Sigmoid colon (tissue), 7 donors: ENCODE measurements at places on chromosomes 2 and 18. TPM values are rescaled to one million over a fixed set of nuclear protein-coding genes. Genes with fewer than 3 reads are reported as not detected.

DNA sequence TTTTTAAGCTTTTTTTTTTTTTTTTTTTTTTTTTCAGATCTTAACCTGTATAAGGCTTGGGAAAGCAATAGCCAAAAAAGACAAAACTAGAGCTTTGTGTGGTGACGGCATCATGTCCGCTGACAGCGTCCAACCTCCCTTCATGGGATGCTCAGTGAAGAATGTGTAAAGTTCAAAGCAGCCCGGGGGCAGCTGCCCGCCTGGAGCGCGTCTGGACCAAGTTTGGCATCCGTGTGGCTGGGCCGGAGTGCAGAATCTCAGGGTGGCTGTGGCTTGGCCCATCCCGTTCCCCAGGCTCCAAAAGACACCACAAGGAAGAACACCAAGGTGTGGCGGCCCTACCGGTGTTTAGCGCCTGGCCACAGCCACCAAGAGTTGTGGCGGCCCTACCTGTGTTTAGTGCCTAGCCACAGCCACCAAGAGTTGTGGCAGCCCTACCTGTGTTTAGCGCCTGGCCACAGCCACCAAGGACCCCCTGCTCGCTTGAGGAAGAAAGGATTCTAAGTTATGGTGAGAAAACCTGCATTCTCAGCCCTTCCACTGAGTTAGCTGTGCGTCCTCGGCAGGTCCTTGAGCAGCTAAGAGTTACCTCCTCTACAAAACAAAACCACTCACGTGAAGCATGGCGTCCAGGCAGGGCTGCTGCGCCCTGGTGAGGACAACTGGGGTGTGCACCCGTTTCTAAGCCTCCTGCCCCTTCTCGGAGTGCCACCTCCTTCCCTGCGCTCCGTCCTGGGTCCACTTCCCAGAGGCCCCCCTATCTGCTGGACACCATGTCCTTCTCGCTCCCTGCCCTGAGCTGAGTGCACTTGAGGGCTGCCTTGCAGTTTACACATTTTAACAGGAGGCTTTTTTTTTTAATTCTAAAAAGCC is 103.6 kb upstream of the SALL3 start:
- no peak for DNase-seq

GRCh38 chr2:134677856-134678756 is 40.7 kb downstream of the TMEM163 start:
- DNase-seq, result no peak

GRCh38 chr2:75033516-75033915 is 75.1 kb downstream of the POLE4 start:
- no peak for DNase-seq

GRCh38 chr2:146481629-146482028 is 1363.2 kb upstream of the ACVR2A start:
- DNase-seq, result no peak

DNA sequence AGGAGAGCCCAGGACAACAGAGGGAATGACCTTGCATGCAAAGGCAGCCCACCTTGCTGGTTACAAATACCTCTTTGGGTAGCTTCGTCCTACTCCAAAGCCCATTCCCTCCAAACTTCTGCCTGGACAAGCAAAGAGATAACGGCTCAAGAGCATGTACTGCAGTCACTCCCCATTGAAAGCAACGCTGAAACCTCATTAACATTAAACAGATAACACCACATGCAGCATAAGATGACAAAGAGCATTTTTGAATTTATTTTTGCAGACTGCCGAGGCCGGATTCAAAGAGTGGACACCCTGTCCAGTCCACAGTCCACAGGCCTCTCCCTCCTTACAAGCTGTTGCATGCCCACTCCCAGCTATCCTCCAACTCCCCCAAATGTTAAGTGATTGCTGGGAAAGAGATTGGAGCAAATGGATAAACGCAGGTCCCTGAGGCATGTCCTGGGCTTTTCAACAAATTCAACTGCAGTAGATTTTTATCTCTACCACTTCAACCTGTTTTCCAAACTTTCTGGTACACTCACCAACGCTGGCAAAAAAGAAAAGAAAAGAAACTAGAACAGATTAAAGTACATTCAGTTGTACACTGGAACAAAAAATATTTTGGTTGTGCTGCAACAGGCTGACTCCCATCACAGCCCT is 40.1 kb downstream of the MREG start:
- DNase-seq, result no peak

DNA sequence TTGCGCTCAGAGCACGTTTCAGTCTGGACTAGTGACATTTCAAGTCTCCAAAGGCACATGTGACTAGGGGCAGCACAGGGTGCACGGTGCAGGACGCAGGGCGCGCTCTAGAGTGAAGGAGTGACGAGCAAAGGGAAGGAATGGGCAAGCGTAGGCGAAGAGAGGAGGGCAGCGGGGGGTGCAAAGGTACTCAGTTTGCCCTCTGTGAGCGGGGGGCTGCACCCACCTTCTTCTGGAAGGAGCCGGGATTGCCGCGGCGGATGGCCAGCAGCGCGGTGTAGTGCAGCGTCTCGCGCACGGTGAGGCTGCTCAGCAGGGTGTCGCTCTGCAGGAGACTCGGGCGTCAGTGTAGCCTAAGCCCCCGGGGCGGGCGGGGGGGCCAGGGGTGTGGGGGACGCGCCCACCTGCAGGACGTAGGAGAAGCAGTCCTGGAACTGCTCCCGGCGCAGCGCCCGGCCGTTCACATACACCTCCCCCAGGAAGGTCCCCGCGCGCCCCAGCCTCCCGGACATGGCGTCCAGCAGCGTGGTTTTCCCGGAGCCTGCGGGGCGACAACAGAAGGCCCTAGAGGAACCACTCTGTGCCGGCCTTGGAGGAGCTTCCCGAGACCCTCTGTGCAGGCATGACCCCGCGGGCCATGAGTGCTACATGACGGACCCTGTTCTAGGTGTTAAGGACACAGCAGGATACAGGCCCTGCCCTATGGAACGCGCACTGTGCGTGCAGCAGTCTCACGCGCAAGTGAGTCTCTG is 6.9 kb downstream of the ABCG5 start:
- DNase-seq, result no peak

- no peak for DNase-seq
These were observed 148.8 kb downstream of the WDSUB1 start for GRCh38 chr2:159137511-159138241.

DNA sequence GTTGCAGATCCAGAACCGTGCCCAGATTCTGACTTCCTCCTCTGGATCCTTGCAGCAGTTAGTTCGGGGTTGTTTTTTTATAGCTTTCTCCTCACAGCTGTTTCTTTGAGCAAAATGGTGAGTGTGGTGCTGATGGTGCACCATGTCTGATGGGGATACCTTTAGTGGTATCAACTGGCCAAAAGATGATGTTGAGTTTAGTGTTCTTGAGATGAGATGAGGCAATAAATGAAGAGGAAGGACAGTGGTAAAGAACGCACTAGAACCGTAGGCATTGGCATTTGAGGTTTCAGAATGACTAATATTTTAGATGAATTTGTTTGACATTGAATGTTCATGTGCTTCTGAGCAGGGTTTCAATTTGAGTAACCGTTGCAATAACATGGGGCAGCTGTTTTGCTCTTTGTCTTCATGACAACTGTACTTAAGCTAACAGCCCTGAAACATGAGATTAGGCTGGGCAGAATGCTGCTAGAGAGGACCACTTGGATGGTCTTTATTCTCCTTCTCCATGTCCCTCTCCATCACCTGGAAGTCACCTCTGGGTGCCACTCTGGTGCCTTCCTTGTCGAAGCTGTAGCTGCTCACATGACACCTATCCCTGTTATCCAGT is 3.9 kb downstream of the CTLA4 start:
- no peak for DNase-seq

DNA sequence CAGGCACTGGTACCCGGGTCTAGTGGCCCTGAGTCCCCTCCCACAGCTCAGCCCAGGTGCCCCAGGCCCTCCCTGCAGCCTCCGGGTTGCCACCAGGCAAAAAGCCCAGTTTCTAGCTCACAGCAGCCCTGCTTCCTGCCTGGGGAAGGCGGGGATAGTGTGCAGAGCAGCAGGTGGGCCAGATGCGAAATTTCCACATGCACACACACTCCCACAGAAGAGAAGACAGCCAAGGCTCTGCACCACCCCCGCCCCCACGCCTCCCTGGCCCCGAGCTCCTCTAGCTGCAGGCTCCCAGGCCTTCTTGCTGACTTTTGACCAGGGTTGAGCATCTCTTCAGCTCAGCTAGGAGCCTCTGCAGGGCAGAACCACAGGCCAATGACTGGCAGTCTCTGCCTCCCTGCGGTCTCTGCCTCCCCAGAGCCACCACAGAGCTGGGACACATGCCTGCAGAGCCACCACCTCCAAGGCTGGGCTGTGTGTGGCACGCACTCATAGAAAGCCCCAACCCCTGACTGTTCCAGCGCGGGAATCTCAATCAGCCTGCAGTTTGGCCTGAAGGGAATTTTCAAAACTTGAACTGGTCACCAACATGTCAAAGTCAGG is 7.2 kb downstream of the SLC66A2 start:
- peak; percentile 67 for DNase-seq

GRCh38 chr2:137183206-137183898 is 418.0 kb downstream of the THSD7B start:
- no peak for DNase-seq

DNA sequence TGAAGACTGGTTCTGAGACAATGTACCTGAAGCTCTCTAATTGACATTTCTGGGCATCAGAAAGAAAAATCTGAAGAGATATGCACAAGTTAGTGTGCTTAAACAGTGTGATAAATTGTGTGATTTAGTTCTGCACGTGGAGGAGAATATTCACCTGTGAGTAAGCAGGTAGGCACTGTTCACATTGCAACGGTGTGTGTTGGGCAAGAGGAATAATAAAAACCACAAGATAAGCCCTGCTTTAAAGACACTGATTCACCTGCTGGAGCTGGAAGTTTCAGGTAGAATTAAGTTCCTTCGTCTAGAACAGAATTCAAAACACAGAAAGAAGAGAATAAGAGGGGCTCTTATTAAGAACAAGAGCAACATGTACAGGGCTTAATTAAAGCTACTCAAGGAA is 864.3 kb upstream of the SOX11 start:
- no peak for DNase-seq

GRCh38 chr2:157326698-157327097 is 1.1 kb upstream of the ERMN start:
- no peak for DNase-seq

DNA sequence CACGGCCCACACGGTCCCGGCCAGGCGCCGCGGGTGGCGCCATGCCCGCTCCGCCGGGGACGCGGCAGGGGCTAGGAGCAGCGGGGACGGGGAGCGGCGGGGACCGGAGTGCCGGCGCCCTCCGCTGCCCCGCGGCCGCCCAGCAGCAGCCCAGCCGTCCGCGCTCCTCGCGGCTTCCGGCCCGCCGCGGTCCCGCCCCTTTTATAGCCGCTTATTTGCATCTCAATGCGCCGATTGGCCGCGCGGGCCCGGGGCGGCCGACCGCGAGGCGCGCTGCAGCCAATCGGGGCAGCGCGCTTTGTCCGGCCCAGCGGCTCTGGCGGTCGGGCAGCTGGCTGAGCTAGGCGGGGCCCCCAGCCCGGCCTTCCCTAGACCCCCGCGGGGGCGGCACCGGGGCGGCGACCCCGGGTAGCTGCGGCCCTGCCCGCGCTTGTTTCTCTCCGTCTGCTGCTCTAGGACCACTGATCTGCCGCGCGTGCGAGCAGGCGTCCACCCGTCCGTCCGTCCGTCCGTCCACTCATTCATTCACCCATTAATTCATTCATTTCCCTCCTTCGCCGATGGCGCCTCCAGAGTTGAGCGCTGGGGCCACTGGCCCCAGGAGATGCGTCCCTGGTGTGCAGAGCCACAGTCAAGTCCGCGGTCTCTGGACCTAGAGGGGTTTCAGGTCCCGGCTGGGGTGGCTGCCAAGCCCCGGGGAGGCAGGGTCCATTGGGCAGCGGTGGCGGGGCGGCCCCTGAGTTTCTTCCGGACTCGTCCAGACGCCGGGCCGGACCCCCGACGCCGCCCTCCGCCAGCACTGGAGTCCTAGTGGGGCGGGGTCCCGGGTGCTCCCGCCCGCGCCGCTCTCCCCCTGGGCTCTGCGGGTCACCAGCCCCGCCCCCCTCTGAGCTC is at the start of gene HES6:
TSS of gene HES6 (minus strand) at position 176 of the 894 bp plus-strand sequence. CDS start at position 43, 133 bp downstream.
- peak; percentile 94 for DNase-seq

- DNase-seq, result no peak
These were observed 14.3 kb upstream of the RIOK3 start for GRCh38 chr18:23438608-23439366.

DNA sequence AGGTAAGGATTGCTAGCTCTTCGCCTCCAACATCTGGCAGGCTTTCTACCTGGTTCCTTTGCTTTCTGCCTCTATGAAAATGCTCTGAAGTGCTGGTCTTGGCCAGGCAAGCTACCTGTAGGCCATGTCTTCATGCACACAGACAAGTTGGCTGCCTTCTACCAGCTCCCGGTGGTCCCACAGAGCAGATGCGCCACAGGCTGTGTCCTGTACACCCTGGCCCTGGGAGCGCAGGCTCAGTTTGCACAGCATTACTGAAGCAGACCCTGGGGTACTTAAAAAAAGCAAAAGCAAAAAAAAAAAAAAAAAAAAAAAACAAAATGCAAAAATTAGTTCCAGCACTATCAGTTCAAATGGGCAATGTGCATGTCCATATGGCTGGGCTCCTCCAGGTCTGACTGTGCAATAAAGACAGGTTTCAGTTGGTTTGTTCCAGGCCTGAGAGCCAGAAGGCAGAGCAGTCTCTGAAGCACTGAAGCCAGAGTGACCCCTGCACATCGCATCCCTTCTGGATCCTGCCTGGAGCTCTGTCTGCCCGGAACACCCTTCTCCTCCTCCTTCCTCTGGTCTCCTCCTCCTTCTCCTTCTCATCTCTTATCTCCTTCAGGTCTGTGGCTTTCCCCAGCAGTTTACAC is 288.0 kb upstream of the REV1 start:
- DNase-seq, result no peak

GRCh38 chr2:216882876-216883275 is 23.0 kb upstream of the TNP1 start:
- DNase-seq, result no peak

- no peak for DNase-seq
These were observed 82.5 kb downstream of the SEPTIN10 start for GRCh38 chr2:109531221-109531620.

- no peak for DNase-seq
These were observed 169.4 kb downstream of the GALNT1 start for GRCh38 chr18:35750929-35751328.

GRCh38 chr18:9507565-9508088 is 32.3 kb downstream of the RALBP1 start:
- DNase-seq, result no peak

DNA sequence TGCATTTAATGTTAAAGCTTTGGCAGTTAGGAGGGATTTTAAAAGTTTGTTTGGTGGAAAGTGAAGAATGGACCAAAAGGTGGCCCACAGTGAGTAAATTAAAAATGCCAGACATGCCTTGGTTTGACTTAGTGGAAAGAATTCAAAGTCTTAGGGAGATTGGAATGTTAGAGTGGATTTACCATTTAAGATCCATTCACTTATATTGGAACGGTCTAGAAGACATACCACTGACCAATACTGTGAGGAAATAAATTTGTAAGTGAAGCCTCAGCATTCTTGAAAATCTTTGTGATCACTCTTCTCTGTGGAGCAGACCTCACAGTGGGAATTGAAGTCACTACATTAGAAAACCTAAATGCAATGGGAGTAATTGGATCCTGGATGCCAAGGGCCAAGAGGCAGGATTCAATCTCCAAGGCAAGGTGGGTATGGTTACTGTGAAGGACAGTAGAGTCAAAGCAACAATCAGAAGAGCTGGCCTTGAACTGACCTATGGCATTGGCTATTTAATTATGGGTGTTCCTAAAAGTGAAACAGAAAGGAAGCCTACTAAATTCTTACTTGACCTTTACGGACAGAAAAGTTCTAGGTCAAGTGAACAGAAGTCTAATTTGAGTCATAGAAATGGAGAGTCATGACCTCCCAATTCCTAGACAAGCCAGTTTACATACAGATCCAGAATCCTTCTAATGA is 40.2 kb upstream of the VRK2 start:
- DNase-seq, result no peak

ZAP70 gene
- polyA plus RNA-seq, result 28.0 TPM

KCNJ3 gene
- polyA plus RNA-seq, result 0.60 TPM

HOXD10 gene
- 2.4 TPM for polyA plus RNA-seq

SCN2A gene
- polyA plus RNA-seq, result not detected

TOGARAM2 gene
- polyA plus RNA-seq, result not detected

HOXD13 gene
- 2.3 TPM for polyA plus RNA-seq
